DMS 273 treated with DMSO at 0.1 percent for 48 hours (cell line): ENCODE measurements at places on chromosomes 3 and 15.

- no peak for DNase-seq
Observed at GRCh38 chr3:184349563-184350470, 11.6 kb downstream of the CLCN2 start.

DNA sequence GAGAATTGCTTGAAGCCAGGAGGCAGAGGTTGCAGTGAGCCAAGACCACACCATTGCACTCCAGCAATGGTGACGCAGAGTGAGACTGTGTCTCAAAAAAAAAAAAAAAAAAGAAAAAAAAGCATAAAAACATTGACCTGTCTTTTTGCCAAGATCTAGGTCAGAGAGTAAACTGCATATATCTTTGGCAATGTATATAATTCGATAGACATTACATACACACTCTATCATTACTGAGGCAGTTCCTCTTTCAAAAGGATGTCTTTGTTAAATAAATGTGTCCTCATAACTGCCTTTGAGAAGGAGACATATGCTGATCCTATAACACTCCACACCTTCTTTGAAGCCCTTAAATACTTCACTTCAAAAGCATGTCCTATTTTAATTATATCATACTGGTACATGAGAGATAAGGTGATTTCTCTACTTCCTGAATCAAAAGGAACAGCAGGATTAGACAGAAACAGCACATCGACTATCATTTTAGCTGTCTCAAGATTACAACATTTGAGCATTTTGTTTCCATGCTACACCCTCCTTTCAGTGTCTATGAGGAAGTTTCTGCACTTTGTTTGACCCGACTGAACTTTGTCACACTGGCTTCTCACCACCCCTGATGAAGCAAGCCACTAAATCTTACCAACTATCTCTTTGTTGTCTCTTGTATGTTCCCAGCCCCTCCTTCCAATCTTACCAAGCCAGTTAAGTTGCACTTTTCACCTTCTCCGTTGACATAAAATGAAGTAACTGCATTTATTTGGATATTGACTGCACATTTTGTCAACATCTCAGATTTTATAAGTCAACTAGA lies 335.8 kb downstream of the MECOM start:
- DNase-seq, result no peak

DNA sequence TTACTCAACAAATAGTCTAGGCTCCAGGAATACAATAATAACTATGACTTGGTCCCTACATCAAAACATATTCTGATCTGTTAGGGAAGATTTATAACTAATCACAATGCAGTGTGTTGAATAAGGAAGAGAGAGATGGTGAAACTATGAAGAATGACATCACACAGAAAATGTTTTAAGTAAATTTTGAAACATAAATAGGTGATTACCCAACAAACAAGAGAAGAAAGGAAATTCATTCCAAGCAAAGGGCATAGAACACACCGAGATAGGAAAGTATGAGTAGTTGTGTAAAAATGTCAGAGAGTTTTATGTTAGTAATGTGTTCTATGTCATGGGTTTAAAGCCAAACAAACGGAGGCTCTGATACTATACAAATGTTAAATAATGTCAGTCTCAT lies 13.4 kb downstream of the SEC62 start:
- DNase-seq, result no peak

- DNase-seq, result no peak
Observed at GRCh38 chr3:67561266-67561665, 93.1 kb downstream of the SUCLG2 start.

DNA sequence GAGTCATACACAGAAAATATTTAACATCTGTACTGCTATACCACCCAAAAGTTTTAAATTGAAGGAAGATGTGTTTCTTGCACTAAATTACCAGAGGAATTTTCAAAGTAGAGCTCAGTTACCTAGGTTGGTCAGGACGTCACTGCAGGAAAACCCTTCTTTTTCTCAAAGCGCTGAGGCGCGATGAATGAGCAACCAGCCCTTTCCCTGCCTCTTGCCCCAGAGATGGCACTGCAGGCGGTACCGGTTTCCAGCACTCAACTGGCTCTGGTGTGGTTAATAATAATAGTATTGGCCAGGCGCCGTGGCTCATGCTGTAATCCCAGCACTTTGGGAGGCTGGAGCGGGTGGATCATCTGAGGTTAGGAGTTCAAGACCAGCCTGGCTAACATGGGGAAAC lies 49.3 kb downstream of the HES1 start:
- DNase-seq, result no peak

GRCh38 chr3:16849795-16850194 lies 35.0 kb upstream of the PLCL2 start:
- DNase-seq, result no peak

DNA sequence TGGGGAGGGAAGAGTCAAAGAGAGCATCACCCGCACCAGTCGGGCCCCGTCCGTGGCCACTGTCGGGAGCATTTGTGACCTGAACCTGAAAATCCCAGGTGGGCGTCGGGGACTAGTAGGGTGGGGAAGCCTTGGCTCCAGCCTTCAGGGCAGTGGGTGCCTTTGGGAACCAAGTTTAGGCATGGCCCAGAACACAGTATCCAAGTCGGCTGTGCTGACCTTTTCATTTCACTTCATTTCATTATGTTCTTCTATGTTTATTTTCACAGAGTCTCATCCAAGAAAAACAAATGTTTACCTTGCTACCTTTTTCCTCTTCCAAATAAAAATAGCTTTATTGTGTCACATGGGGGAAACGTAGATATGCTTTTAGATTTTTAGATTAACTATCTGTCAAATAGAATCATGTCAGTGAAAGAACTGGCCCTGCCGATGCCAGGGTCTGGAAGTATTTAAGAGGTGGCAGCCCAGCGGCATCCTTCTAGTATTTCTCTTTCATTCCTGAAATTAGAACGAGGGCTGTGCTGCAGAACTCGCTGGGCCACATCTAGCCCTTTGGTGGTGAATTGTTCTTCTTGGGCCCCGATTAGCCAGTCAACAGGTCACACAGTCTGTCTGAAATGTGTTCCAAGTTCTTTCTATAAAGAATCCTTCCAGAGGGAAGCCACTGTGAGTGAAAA lies 60.5 kb downstream of the DNASE1L3 start:
- no peak for DNase-seq

DNA sequence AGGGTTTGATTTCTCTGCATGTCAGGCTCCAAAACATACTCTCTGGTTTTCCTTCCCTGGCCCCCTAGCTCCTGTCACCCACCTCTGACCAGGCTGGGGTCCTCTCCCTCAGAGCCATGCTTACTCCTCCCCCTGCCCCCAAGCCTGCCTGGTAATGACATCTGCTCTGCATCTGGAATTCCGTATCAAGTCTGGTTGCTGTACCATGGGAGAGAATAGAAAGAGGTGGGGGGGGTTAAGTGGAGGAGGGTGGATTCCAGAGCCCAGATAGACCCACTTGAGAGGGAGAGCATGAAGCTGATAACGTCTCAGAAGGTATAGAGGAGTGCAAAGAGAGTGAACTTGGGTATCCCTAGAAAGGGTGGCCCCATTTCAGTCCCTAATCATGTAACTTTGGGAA lies 4.2 kb downstream of the IGDCC4 start:
- DNase-seq, result no peak

DNA sequence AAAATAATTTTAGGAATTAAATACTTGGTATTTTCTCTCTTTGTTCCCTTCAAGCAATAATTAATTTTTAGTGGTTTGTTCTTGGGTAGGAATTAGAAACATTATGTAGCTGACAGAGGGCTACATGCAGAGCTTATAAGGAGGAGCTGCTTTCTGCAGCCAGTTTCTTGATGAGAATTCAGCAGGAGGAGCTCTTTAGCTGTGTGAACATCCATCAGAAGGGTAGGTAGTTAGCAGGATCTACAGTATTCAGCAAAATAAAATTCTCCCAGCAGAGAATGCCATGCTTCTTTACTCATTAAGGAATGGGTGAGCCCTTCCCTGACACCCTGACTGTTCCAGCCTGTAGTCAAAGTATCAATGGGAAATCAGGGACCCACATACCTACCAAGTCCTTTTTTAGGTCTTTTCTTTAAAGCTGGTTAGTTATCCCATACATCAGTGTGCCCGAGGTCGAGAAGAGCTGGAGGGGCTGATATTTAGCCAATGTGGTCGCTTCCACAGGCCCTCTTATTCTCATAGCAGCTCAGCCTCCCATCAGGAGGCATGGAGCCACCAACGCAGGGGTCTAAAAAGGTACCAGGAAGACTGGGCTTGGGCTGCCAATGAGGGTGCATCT lies 54.0 kb downstream of the KCNAB1 start:
- no peak for DNase-seq

- DNase-seq, result no peak
Observed at GRCh38 chr3:30227571-30228301, 378.7 kb upstream of the TGFBR2 start.

DNA sequence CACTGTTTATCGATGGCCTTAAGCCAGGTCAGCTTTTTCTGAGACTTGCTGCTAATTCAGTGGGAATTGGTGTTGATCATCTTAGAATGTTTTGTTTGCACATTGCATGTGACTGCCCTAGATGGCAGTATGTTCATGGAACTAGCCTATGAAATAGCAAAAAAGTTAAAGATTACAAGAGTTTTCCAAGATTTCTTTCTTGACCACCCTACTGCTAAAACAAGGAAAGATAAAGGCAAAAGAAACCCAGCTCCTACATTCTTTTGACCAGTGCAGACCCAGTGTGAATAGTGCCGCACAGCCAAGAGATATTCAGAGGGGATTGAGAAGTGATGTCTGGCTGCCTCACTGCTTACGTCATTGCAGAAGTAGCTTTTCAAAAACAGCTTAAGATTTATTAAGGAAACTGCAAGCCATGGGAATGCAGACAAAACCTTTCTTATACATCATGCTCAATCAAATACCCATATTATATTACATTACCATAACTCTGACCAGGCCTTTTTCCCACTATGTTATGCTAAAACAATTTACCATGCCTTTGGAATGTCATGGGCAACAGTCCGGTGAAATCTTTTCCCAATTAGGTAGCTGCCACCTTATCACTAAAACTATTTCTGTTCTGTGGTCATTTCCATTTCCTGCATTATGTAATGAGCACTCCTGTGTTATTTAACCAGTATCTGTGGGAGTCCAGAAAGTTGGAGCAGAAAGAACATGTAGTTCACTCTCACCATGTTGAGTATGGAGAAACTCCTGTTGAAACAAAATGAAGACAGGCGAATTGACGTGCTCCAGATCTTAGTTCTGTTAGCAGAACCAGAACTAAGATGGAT lies 6.0 kb downstream of the PHLDB2 start:
- no peak for DNase-seq

DNA sequence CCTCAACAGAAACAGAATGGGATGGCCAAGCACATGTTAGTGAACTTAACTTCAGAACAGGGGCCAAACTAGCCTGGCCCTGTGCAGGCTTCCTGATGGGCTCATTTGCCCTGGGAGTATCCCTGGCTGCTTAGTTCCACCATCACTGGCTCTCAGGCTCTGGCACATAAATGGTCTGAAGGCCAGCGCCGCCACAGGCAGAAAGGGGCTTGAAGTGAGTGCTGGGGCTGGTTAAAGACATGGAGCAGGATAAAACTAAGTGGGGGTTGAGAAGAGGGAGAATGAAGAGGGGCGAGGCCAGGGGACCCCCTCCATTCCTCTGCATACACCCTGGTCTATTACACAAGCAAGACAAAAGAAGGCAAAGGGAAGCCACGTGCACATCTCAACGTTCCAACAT lies 12.2 kb downstream of the SLCO2A1 start:
- no peak for DNase-seq

GRCh38 chr3:104878395-104878794 lies 488.3 kb upstream of the ALCAM start:
- DNase-seq, result no peak

DNA sequence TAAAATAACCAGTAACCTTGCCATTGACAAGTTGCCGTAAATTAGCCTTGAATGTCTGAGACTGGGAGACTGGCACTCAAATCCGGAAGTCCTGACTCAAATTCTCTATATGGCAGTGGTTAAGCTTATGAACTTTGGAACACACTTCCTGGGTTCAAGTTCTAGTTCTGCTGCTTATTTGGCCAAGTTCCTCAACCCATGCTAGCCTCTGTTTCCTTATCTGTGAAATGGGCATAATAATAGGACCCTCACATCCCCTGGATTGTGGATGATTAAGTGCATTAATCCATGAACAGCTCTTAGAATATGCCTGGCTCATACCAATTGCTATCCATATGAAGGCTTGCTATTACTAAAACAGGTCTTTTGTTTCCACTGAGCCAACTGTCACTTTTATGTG lies 311.5 kb downstream of the EDEM1 start:
- no peak for DNase-seq

GRCh38 chr3:77146004-77146403 lies 106.1 kb downstream of the ROBO2 start:
- DNase-seq, result no peak

- DNase-seq, result no peak
Observed at GRCh38 chr15:71386448-71387236, 271.4 kb downstream of the THSD4 start.

DNA sequence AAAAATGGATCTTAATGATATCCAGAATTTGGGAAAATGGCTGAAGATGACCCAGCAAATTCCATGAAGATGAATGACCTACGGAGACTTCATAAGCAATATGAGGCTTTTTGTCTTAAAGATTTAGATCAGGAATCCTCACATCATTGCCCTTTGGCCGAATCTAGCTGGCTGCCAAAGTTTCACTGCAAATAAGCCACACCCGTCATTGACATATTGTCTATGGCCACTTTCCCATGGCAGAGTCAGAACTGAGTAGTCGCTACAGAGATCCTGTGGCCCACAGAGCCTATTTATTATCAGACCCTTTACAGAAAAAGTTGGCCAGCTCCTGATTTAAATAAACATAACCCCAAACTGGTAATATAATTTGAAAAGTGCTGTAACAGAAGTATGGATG lies 307.4 kb upstream of the RARB start:
- DNase-seq, result no peak

GRCh38 chr3:34225821-34226366 lies 427.5 kb downstream of the PDCD6IP start:
- no peak for DNase-seq

GRCh38 chr15:53445531-53445930 lies 313.9 kb downstream of the WDR72 start:
- no peak for DNase-seq
